Cortex of kidney (tissue), 1 donor: ENCODE measurements at places on chromosomes 3 and 15.

DNA sequence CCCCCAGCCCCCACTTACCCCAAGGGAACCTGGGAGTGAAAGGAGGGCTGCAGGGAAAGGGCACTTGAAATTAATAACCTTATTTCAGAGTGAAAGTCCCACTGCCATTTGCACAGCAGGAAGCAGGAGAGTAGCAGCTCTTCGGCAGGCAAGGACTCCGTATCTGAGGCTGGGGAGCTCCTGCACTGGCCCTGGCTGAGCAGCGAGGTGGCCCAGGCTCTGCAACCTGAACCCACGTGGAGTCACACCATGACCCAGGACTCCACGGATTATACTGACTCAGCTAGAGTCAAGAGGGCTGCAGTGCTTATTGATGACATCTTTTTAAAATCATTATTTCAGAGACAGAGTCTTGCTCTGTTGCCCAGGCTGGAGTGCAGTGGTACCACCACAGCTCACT is 214.5 kb downstream of the XXYLT1 start:
- no peak for DNase-seq

DNA sequence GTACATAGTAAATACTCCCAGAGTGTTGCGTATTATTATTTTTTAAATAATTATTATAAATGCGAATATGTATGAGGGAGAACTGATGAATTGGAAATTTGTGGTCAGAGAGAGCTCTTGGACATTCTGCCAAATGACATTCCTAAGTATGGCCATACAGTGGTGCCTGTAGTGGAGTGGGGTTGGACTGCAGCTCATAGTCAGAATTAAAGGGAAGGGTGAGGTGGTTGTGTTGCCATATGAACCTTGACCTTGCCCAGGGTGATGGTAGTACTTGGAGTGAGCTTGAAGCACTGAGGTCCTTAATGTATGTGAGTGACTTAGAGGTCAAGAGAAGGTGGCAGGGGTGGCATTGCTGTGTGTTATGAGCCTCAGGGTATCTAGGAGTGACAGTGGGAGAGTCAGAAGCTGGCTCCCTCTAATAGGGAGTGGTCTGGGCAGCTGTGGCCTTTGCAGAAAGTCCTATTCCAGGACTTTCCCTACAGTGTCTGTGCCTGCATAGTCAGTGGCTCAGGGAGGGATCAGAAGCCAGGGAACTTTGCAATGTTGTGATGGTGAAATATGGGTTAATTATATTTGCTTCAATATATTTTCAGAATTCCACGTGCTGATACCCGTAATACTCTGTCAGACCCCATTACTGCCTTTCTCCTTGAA is 26.2 kb downstream of the PDE8A start:
- DNase-seq = no peak

GRCh38 chr3:53051929-53052328 is 6.1 kb upstream of the SFMBT1 start:
- no peak for DNase-seq

GRCh38 chr15:64373360-64373759 is 7.9 kb downstream of the PCLAF start:
- no peak for DNase-seq

DNA sequence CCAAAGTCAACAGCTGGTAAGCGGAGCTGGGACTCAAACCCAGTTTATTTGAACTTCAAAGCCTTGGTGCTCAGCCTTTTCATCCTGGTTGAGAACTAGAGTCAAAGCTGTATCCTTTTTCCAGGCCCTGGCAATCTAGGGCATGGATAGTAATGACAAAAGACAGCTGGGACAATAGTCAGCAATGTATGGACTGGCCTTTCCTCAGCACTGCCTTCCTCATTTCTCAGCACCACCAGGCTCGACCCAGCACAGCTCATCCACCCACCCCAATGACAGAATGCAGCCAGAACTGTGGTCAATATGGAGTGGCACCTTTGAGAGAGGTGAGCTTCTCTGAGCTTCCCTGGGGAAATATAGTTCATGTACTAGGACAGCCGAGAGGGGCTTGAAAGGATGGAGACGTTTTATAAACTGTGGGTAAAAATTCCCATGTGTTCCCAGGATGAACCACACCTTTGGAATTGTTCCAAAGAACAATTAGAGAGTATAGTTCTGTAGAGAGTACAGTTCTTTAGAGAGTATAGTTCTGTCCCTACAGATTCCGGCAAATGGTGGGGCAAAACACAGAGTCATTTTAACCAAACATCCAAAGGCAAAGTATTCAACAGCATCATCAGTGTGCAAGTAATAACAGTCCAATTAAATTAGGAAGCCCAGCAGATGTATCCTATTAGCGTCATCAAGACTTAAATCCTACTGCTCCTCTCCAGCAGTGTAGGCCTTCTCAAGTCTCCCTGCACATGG is 30.2 kb upstream of the IREB2 start:
- DNase-seq = no peak

GRCh38 chr15:42577514-42578031 is 2.2 kb downstream of the STARD9 start:
- DNase-seq = no peak

GRCh38 chr3:38533285-38533976 is 37.3 kb downstream of the EXOG start:
- no peak for DNase-seq
